Hippocampal formation (tissue), 2 donors: ENCODE measurements at places on chromosomes 11 and 22.

DNA sequence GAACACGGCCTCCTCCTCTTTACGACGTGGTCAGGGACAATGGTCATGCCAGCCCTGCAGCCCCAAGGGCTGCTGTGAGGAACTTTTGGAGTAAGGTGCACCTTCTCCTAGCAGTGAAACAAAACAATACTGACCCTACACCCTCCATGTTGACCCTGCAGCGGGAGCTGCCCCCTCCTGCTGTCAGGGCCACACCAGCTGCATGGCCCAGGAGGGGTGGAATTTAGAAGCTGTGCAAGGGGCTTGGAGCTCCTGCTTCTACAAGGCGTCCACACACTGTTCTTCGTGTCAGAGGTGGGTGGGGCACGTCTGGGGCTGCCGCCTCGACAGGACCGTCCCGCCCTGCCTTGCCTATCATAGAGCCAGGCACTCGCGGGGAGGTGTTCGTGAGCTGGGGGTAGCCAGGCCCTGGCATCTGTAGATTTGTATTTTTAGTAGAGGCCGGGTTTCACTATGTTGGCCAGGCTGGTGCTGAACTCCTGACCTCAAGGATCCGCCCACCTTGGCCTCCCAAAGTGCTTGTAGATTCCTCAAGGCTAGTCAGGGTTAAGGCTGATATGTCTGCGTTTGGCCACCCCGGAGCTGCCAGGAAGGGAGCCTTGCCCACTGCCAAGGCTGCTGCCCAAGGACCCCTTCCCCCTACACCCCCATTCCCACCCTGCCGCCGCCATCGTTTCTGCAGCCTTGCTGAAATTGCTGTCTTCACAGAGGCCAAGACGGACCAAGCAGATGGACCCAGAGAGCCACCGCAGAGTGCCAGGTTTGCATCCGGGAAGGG is 15.9 kb downstream of the INCENP start:
- DNase-seq: no peak

GRCh38 chr22:37782340-37783168 is 25.2 kb upstream of the GCAT start:
- DNase-seq: no peak

DNA sequence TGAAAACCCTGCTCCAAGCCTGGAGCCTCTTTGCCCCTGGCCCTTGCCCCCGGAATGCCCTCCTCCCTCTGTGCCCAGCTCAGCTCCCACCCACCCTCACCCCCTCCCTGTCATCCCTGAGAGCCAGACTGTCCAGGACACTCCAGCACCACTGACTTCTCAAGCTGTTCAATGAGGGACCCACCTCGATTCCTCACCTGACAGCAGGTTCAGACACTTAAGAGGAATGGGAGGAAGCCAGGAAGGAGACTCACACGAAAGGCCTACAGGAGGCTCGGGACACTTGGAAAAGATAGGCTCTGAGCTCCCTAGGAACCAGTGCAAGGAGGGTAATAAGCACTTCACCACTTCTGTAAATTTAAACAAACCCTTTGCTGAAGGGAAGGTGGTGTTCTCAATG is 35.8 kb downstream of the IGLL5 start:
- DNase-seq: no peak

DNA sequence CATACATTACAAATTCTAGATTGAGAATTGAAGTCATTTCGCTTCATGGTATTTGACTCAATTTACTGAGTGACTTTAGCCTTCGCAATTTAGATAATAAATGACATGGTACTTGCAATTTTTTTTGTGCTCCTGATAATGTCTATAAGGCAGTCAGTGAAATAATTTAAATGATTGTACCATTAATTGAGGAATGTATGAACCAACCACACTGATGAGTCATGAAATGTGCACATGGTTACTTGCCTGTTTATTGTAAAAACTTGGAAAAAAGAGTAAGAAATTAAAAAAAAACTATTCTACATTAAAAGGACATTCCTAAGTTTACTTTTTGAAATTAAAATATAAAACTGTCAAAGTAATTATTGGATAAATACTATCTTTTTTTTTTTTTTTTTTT is 43.3 kb downstream of the DNAJC24 start:
- no peak for DNase-seq

- no peak for DNase-seq
Observed at GRCh38 chr22:48663297-48663696, 1164.4 kb downstream of the BRD1 start.

- DNase-seq: no peak
Observed at GRCh38 chr11:3907590-3907989, 52.1 kb downstream of the STIM1 start.

GRCh38 chr11:29018631-29019030 is 910.4 kb downstream of the METTL15 start:
- no peak for DNase-seq
